ENCODE measurements at places on chromosomes 5 and 9.

DNA sequence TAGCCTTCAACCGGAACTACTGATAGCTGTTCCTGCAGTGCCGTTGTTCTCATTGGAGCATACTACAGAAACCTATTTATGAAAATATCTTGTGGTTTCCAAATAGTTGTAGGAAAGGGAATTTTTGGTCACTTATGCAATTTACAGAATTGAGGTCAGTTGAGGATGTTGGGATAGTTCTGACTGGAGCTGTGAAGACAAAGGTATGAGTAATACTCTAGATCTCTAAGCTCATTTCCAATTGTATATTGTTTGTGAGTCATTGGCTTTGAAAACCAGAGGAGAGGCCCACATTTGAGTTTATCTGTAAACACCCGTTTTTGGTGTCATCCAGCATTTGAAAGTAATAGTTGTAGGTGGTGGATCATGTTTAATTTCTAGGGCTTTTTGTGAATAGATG is 561.3 kb upstream of the WWC1 start:
- DNase-seq: no peak

DNA sequence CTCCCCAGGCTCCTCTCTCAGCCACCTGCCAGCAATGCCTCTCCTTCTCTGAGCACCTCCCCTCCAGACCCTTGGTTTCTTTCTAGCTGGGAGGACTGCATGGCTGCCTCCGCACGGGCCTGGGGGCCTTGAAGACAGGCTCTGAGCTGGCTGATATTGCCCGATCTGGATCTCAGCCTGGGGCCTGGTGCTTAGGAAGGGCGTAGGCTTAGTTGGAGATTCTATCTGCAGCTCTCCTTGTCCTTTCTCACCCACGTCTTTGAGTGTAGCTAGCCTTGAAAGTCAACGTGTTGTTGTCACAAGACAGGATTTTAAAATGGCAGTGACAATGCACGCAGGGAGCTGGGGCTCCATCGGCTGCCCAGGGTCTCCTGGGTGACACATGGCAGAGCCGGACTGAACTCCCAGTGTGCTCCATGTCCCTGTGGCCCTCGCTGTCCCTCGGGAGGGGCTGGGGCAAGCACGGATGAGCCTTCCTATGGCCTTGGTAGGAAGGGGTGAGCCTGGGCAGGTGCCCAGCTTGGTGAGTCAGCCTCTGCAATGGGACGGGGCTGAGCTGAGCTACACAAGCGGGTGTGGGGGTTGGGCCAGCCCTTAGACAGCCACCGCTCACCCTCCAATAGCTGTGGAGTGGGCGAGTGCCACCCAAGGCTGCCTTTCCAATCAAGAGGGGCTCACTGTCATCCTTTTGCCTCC is 9.4 kb downstream of the ADAMTSL2 start:
- no peak for DNase-seq

DNA sequence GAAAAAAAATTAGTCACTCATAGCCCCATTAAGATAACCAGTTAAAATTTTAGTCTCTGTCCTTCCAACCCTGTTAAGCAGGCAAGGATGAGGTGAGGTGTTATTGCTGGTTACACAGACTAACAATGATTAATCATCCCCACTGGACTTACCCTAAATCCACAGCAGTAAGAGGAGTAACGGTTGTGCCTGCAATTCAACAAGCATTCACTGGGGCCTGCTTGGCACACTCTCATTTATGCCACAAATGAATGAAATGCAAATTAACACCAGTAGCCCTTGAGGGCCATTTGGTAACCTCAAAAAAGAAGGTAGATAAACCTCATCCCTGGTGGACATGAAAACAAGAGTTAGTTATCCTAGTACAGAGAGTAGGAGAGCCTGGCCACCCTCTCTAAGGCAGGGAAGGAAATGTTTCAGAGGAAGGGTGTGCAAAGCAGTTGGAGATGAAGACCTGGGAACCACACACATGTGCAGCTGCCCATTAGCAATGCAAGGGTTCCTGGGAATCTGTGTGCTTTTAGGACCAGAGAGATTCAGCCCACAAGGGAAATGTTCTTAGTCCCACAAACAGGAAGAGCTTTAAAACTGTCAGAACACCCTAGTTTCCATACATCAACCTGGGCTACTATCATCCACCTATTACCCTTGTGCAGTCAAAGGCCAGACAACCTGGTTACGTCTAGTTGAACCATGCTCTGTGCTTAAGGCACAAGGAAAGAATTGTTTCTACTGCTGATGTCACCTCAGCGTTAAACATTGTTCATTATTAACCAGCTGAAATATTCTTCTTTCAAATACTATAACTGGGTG is 7.7 kb downstream of the LHFPL2 start:
- no peak for DNase-seq

- no peak for DNase-seq
Observed at GRCh38 chr5:6342689-6343315, 35.5 kb downstream of the MED10 start.

- no peak for DNase-seq
Observed at GRCh38 chr9:89339807-89340206, 21.5 kb downstream of the SECISBP2 start.

GRCh38 chr5:143197260-143197656 is 206.2 kb downstream of the NR3C1 start:
- DNase-seq: no peak

DNA sequence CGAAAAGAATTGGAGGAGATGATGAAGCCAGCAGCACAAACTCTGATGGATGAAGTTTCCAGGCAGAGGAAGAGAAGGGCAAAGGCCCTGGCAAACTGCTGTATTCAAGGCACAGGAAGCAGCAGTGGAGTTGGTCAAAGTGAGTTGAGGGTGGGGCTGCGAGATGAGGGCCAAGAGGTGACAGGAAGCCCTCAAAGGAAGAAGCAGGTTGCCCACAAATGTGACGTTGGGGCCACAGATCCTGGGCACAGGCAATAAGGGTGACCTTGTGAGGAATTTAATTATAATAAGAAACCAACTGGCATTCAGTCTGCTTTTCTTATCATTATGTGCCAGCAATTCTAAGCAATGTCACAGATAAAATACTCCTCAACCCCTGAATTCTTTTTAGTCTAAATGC is 261.8 kb downstream of the CTNND2 start:
- no peak for DNase-seq

DNA sequence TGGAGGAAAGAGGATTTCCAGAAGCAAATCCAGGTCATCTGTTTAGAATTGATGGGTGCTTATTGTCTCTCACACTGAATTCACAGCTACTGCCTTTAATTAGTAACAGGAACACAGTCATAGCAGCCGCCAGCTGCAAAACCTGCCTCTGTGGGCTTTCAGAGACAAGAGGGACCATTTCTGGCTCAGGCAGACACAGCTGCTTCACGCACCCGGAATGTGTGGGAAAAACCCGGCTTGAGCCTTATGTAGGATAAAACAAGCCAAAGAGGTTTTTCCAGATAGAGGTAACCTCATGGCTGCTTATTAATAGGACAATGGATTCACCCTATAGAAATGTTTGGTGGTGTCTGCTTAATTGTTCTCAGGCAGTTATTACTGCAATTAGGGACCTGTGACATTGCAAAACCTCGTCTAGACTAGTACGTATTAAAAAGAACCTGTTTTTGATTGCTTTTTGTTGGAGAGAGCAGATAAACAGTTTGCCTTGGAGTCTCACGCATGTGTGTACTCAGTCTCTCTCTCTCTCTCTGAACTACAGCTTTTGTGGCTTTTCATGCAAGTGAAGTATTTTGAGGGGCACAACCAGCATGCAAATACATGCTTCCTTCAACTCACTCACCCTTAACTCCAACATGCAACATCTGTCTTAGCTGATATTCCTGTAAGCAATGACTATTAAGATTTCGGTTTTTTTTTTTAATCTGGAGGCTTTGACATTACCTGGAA is 302.7 kb downstream of the PLK2 start:
- DNase-seq: no peak

DNA sequence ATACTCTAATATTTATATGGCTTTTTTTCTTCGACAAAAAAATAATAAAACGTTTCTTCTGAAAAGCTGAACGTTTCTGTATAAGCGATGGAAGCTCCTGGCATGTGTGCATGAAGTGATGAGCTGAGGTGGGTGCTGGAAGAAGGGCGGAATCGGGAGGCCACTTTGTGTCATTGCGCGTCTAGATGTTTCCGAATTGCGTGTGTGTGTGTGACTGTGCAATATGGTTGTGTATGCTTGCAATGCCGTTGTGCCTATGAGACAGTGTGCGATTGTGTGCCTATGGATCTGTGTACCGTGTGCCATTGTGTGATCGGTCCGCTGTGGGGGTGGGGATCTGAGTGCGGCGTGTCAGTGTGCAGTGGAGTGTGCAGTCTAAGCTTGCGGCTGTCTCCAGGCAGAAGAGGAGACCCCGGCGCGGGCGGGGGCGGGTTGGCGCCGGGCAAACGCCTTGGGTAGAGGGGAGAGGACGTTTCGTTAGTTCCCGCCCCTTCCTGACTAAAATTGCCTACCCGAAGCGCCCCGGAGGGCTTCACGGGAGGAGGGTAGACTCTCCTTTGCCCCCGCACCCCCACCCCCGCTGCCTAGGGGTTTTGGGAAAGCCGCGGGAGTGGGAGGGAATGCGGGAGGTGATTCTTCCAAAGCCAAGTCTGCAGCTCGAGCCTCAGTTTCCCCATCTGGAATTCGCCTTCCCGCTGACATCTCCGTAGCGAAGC is 24.2 kb downstream of the PCDHGC5 start:
- DNase-seq: no peak

- DNase-seq: no peak
Observed at GRCh38 chr9:16625811-16626210, 244.7 kb downstream of the BNC2 start.

GRCh38 chr9:73042155-73042554 is 89.3 kb upstream of the ALDH1A1 start:
- no peak for DNase-seq

- DNase-seq: no peak
Observed at GRCh38 chr5:131064669-131065371, 100.2 kb downstream of the HINT1 start.

GRCh38 chr5:181044662-181045305 is 4.7 kb downstream of the BTNL9 start:
- no peak for DNase-seq

GRCh38 chr9:137369911-137370764 is 52.8 kb downstream of the EXD3 start:
- DNase-seq: no peak

- no peak for DNase-seq
Observed at GRCh38 chr5:152503206-152503605, 98.1 kb upstream of the NMUR2 start.

DNA sequence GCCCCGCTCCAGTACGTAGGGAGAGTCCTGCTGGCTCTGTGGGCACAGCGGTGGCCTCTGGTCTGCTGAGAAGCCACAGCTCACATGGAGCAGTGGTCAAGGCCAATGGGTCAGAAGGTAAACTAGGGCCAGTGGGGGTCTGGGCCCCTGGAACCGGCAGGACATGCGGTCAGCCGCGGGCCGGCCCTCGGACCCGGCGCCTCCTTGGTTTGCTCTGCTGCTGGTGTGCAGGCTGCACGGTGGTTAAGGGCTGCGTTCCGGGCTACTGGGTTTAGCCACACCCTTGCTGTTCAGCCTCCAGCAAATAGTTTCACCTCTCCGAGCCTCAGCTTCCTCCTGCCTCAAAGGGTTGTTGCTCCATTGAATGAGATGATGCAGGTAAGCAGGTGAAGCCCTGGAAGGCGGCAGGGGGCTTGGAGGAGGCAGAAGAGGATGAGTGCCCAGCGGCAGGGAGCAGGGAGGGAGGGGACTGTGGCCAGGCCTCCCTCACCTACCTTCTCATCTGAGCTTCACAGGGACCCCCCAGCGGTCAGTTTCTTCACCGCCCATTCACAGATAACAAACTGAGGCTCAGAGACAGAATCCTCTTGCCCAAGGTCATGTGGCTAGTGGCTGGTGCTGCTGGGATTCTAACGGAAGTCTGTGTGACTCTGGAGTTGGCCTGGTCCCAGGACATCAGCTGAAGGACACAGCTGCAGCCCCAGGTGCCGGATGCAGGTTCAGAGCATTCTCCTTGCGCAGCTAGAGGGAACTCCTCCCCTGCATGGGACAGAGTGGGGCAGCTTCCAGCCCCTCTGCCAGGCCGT is 3.7 kb upstream of the COL5A1 start:
- no peak for DNase-seq

GRCh38 chr5:143208781-143209510 is 194.5 kb downstream of the NR3C1 start:
- DNase-seq: no peak

DNA sequence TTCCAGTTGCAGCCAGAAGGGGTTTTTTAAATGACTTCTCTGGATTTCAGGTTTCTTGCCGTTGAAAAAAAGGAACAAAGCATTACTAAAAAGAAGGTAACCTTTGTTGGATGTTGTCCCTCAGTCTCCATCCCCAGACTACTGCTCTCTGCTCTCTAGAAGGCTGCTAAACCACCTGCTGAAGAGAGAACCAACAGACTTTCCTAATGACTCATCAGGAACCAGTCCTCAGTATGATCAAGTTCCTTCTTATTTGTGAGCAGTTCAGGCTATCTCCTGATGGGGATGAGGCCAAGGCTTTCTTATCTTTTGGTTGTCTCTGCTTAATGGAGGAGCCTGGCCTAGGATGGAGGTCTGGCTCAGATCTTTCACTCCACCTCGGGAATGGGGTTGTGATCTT is 4.1 kb downstream of the KIF4B start:
- DNase-seq: no peak

- DNase-seq: no peak
Observed at GRCh38 chr5:133977858-133978257, 9.4 kb upstream of the C5orf15 start.

- no peak for DNase-seq
Observed at GRCh38 chr9:107971241-107971640, 481.7 kb upstream of the KLF4 start.

GRCh38 chr9:33748633-33749304 is 46.6 kb upstream of the PRSS3 start:
- no peak for DNase-seq

DNA sequence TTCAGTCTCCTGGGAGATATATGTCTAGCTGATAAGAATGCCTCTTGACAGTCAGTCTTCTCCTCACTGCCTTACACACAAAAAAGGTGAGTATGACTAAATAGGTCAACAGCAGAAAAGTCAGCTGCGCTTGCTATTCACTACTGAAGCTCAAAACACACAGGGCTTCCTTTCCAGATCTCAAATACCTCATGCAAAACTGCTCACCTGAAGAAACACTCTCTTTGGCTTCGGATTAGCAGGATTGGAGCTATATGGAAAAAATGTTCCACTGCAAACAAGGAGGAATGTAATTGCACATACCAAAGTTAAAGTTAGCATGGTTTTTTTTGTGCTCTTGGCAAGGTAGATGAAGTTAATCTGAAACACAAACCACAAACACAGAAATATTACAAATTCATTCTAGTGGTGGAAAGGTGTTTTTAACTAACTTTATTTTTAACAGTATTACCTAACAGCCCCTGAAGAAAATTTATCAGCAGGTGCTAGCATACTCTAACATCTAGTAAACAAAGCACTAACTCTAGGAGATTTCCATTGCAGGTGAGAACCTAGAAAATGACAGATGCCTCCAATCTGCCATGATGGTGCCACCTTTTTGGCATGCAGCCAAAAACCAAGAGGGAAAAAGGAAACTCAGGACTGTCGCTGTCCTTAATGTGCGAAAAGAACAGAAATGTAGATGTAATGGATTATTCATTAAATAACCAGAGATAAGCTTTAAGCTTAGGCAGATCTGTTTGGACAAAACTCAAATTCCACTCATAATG is 31.8 kb downstream of the ERMP1 start:
- DNase-seq: no peak

- DNase-seq: no peak
Observed at GRCh38 chr5:74457876-74458275, 182.7 kb downstream of the ENC1 start.
